ENCODE measurements at places on chromosomes 13 and 19.

DNA sequence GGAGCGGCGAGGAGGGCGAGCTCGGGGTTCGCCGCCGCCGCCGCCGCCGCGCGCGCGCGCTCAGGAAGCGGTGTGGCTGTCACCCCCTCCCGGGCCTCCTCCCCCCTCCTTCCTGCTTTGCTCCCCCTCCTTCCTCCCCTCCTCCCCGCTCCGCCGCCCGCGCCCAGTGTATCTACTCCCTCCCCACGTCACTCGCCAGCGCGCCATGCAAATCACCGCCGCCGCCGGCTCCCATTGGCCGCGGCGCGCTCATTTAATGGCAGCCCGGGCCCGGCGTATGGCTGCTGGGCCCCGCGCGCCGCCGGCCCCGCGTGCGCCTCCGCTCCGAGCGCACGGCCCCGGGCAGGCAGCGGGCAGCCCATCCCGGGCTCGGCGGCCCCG lies 335 bp upstream of the SOX1 start:
- DNase-seq, result no peak

DNA sequence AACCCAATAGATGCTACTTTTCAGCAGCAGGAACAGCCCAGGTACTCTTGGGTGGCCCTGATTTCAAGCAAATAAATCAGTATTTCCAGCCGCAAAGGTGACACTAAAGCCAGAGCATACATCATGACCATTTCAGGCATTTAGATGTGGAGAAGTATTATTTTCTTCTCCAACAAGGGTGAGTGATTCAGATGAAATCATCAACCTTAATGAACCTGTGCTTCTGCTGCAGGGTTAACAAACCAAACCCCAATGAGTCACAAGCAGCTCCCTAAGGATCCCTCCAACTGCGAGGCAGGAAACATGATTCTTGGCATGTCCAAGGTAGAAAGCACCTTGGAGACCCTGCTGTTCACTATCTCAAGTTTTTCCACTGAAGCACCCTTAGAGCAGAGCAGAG lies 32.7 kb downstream of the MBNL2 start:
- DNase-seq, result peak; percentile 78

DNA sequence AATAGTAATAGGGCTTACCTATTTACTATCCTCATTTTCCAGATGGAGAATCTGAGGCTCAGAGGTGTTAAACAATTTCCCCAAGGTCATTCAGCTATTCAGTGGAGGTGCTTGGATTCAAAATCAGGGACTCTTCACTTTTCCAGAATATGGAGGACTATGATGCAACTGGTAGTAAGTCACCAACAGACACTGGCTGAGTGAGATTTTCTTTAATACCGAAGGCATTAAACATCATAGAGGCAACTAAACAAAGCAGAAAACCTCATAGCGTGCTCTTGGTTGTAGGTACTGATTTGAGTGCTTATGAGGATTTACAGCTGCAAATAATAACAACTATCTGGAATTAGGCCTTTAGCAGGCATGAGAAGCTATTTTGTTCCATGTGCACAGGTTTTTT lies 134.4 kb downstream of the DLEU7 start:
- no peak for DNase-seq

DNA sequence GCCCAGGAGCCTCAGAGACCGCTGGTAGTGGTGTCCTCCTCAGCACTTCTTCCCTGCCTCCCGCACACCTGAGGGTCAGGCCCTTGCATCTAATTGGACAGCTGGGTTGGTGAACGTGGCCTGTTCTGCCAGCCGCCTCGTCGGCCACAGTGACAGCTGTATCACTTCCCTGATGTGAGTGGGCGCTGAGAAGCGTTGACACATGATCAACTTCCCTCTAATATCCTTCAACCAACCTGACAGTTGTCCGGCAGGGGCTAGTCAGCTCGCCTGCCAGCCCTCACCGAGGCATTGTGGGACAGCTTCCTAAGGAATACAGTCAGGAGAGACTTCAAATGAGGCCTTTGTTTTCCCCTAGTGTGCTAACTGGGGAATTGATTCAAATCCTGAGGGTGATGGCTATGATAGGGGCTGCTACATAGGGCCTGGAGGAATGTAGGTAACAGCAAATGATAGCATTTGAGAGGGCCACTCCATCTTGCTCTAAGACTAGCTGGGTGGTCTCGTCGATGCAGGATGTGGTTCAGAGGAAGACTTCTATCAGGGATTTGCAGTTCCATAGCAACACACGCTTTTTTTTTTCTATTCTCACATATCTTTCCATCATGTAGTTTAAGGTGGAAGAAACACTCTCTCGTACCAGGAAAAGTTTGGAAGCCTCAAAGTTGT lies 230.8 kb downstream of the TSHZ3 start:
- DNase-seq, result no peak

- DNase-seq, result no peak
Measured at GRCh38 chr13:48142436-48142835, 47.5 kb upstream of the MED4 start.

GRCh38 chr19:3382460-3383100 lies 16.2 kb downstream of the NFIC start:
- no peak for DNase-seq

- DNase-seq, result peak; percentile 40
Measured at GRCh38 chr19:15532779-15533521, 24.6 kb downstream of the CYP4F22 start.

DNA sequence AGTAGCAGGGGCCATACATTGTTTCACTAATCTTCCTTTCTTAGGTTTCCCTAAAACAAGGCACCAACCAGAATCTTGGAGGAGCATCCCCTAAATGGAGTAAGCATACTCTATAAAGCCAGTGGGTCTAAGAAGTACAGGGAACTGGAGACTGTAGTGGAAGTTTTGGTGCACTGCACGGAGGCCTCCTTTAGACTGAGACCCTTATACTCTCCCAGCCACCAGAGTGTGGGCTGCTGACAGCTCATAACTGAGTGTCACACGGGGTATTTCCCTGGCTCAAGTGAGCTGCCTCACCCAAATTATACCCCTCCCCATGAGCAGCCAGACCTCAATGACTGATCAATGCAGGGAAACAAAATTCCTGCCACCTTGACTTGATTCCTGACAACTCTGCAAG lies 349.5 kb downstream of the NDFIP2 start:
- no peak for DNase-seq

DNA sequence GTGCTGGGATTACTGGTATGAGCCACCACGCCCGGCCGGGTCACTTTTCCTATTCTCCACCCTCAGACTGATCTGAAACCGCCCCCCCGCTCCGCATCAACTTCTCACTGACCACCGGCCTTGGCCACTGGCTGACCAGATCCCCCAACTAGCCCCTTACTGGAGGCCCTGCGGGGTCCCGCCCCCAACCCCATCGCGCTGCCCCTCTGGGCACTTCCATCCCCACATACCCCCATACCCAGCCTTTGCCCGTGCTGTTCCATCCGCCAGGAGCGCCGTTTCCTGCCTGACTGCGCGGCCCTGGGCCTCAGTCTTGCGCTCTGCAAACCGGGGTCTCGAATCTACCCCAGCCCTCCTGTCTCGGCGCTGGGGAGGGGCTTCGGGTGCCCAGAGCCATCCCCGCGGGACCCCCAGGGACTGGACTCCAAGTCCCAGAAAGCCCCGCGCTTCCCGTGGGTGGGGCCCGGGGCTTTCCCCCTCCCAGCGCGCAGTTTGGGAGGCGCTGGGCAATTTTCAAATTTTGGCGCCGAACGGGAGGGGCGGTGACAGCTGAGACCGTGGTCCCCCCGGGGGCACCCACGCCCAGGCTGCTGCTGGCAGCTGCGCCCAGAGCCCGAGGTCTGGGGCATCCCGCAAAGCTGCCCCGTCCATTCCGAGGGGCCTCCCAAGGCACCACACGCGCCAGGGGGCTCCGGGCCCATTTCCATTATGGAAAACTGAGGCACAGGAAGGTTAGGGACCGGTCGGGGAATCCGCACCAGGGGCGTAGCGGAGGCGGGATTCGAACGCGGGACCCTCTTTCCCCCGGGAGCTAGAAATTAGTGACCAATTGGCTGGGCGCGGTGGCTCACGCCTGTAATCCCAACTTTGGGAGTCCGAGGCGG lies 5.2 kb upstream of the LMNB2 start:
- peak; percentile 73 for DNase-seq

DNA sequence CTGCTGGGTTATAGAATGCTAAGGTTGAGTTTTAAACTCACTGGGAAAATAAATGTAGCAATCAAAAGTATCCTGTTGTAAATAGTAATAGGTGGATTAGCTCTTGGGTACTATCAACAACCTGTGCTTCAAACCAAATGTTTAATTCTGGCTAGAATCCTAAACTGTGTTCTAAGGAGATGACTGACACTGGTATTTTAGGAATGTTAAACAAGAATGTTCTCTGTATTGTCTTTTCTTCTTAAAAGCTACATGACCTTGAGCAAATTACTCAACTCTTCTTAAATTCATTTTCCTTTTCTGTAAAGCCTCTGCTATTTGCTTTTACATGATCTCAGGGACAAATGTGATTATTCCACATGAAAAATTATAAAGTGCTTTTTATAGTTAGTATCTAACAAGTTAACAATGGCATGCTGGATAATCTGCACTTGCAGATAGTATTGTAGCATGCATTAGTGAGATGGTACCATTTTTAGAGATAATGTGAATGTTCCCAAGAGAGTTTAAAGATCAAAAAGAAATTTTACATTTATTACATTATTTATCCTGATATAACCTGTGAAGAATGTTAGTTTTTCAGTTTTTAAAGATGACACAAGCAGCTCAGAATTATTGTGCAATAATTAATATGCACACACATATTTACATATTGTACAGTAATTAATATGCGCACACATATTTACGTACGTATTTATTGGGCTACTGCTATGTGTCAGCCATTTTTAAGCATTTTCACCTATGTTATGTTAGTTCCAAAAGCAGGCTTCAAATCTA lies 13.6 kb upstream of the EPSTI1 start:
- DNase-seq, result peak; percentile 69

- DNase-seq, result no peak
Measured at GRCh38 chr13:111402441-111402840, 82.0 kb downstream of the TEX29 start.

DNA sequence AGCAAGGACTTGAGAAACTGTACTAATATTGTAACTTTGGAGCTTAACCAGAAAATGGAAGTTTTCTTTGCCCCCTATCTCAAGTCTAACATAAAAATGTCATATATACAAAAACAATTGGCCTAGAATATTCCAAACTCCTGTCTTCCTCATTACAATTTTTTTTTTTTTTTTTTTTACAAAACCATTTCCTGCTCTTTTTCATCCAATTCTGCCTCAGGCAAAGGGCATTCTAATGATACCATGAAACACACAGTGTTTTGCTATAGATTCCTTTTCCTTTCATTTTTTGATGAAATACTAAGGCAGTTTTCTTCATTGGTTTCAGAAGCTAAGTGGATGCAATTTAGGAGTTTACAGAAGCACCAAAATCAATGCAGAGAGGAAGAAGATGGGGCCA lies 119.7 kb downstream of the LHFPL6 start:
- DNase-seq, result no peak

Data from cardiac fibroblast (primary cell).